Upper lobe of left lung (tissue), 6 donors: ENCODE measurements at places on chromosomes 7 and 10. TPM values are rescaled to one million over a fixed set of nuclear protein-coding genes. Genes with fewer than 3 reads are reported as not detected.

GRCh38 chr7:153320681-153321080 is 561.1 kb downstream of the ACTR3B start:
- H3K27me3 ChIP-seq, result no peaks in the 10 kb centered on the region
- H3K4me1 ChIP-seq, result no peaks in the 10 kb centered on the region
- no peaks in the 10 kb centered on the region for H3K36me3 ChIP-seq
- no peak overlapping the region for H3K27ac ChIP-seq

- no peak overlapping the region for H3K27ac ChIP-seq
- no peaks in the 10 kb centered on the region for H3K36me3 ChIP-seq
- no peaks in the 10 kb centered on the region for H3K4me1 ChIP-seq
- no peaks in the 10 kb centered on the region for H3K27me3 ChIP-seq
- no peak for DNase-seq
Observed at GRCh38 chr7:29922921-29923700, 66.5 kb downstream of the SCRN1 start.

FGL2 gene
- 10.5 TPM for total RNA-seq

GRCh38 chr7:150958062-150958552 is 20.0 kb downstream of the KCNH2 start:
- H3K4me3 ChIP-seq, result no peak overlapping the region
- no peak for DNase-seq
- H3K27ac ChIP-seq, result no peak overlapping the region
- H3K4me1 ChIP-seq, result peaks cover 5% of the 10 kb centered on the region
- no peaks in the 10 kb centered on the region for H3K36me3 ChIP-seq
- H3K27me3 ChIP-seq, result no peaks in the 10 kb centered on the region

MRC1 gene
- 77.4 TPM for total RNA-seq

GRCh38 chr7:98232263-98232585 is 19.8 kb downstream of the TECPR1 start:
- H3K27me3 ChIP-seq, result no peaks in the 10 kb centered on the region
- H3K27ac ChIP-seq, result no peak overlapping the region
- H3K4me3 ChIP-seq, result no peak overlapping the region

GRCh38 chr10:132593900-132594876 is 56.6 kb downstream of the INPP5A start:
- H3K4me3 ChIP-seq, result no peak overlapping the region
- no peak for DNase-seq
- H3K27ac ChIP-seq, result no peak overlapping the region
- peaks cover 52% of the 10 kb centered on the region for H3K4me1 ChIP-seq
- no peaks in the 10 kb centered on the region for H3K27me3 ChIP-seq
- H3K36me3 ChIP-seq, result no peaks in the 10 kb centered on the region

DNA sequence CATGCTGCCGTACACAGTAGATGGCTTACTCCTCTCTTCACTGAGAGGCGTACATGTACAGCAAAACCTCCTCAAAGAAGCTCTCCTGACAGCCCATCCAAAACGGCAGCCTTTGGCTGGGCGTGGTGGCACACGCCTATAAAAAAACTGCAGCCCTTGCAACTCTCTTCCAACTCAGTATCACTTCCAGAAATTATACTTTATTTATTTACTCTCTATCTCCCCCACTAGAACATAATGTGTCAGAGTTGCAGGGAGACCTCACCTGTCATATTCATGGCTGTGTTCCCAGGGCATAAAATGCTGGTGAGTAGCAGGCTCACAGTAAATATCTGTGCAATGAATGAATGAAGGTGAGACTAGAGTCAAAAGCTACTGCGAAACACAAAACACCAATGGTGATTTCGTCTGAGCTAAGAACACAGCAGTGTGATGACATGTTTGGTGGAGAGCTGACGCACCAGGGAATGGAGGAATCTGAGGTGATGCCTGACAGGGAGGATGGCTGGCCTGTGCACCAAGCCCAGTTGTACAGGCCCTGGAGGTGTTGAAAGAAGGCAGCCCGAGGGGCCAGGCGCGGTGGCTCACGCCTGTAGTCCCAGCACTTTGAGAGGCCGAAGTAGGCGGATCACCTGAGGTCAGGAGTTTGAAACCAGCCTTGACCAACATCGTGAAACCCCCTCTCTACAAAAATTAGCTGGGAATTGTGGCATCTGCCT is 55.3 kb downstream of the COBL start:
- no peak overlapping the region for H3K27ac ChIP-seq
- no peaks in the 10 kb centered on the region for H3K36me3 ChIP-seq
- H3K4me1 ChIP-seq, result peaks cover 10% of the 10 kb centered on the region
- no peak overlapping the region for H3K4me3 ChIP-seq
- no peak for DNase-seq

GRCh38 chr7:34277016-34277802 is 371.9 kb downstream of the BMPER start:
- H3K36me3 ChIP-seq, result no peaks in the 10 kb centered on the region
- no peak overlapping the region for H3K27ac ChIP-seq
- H3K27me3 ChIP-seq, result no peaks in the 10 kb centered on the region
- no peak overlapping the region for H3K4me3 ChIP-seq
- H3K4me1 ChIP-seq, result no peaks in the 10 kb centered on the region

- no peak for DNase-seq
- no peaks in the 10 kb centered on the region for H3K27me3 ChIP-seq
- H3K27ac ChIP-seq, result peak overlapping the region; percentile 4
- H3K36me3 ChIP-seq, result no peaks in the 10 kb centered on the region
Observed at GRCh38 chr7:80781561-80781979, 137.3 kb downstream of the SEMA3C start.

DNAJC1 gene
- 30.8 TPM for total RNA-seq

GRCh38 chr10:69863580-69863979 is 61.9 kb downstream of the COL13A1 start:
- no peak overlapping the region for H3K27ac ChIP-seq
- no peak overlapping the region for H3K4me3 ChIP-seq
- no peak for DNase-seq
- no peaks in the 10 kb centered on the region for H3K36me3 ChIP-seq
- no peaks in the 10 kb centered on the region for H3K27me3 ChIP-seq
- no peaks in the 10 kb centered on the region for H3K4me1 ChIP-seq

GPR26 gene
- total RNA-seq, result not detected

MKRN1 gene
- 102 TPM for total RNA-seq
